Breast epithelium (tissue), 4 donors: ENCODE measurements at places on chromosomes 11 and 22. TPM values are rescaled to one million over a fixed set of nuclear protein-coding genes. Genes with fewer than 3 reads are reported as not detected.

DNA sequence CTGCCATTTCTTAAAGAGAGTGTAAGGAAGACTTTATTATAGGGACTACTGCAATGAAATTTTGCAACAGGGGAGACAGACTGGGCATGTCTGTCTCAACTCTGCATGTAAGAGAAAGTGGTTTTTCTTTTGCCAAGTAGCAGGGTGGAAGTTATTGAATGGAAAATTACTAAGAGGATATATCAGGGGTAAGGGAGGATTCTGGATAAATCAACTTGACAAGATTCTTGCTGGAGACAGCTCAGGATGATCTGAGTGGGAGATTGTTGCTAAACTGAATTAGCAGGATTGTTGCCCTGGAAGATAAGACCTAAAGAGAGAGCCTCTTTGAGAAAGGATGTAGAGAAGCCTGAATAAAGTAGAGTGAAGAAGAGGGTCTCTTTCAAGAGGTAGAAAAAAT is 145.8 kb downstream of the LUZP2 start:
- DNase-seq, result no peak

DNA sequence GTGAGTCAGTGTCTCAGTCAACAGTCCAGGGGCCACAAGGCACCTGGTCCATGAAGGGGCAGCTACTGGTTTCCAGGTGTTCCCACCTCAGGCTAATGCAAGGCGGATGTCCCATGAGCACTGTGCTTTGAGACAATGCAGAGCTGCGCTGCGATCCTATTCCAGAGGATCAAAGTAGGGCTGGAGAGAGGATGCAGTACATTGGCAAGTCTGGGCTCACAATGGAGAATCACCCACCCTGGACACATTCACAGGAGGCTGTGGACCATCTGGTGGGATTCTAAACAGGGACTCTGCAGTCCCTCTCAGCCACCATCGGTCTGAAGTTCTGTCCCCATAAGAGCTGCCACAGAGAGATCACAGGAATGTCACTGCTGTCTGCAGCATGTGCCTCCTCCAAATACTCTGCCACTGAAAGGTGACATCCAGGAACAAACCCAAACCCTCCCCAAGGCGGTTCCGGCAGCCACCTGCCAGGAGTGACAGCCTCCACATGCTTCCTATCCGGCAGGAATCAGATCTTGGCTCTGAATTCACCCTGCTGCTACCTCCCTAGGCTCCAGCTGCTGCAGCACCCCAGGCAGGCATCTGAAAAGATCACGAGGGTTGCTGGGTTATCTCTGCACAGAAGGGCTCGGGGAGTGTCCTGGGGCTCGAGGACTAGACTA is 45.3 kb upstream of the SERPIND1 start:
- DNase-seq, result no peak

GRCh38 chr11:113533425-113533698 is 58.2 kb upstream of the DRD2 start:
- no peak for DNase-seq

GRCh38 chr11:61542024-61542461 is 33.5 kb downstream of the LRRC10B start:
- DNase-seq, result no peak

DNA sequence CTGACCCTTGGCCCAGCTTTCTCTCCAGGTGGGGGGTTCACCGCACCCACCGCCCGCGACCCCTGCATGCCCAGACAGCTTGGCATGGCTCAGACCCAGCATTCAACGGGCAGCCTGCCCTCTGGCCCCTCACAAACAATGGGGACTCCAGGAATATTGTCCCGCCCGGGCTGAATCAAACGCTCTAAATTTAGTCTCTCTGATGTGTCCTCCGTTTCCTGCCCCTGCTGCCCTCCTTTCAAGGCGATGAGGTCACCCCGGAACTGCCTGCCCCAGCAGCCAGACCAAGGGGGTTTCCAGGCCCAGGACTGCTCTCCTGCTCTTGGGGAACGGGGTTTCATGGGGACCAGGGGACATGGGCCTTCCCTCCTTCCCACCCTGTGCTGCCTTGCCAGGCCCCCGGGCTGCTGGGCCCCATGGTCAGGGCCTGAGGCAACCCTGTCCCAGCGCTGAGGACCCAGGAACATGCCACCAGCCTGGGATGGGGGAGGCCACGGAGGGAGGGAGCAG is 10.1 kb upstream of the PDGFB start:
- DNase-seq, result no peak

DNA sequence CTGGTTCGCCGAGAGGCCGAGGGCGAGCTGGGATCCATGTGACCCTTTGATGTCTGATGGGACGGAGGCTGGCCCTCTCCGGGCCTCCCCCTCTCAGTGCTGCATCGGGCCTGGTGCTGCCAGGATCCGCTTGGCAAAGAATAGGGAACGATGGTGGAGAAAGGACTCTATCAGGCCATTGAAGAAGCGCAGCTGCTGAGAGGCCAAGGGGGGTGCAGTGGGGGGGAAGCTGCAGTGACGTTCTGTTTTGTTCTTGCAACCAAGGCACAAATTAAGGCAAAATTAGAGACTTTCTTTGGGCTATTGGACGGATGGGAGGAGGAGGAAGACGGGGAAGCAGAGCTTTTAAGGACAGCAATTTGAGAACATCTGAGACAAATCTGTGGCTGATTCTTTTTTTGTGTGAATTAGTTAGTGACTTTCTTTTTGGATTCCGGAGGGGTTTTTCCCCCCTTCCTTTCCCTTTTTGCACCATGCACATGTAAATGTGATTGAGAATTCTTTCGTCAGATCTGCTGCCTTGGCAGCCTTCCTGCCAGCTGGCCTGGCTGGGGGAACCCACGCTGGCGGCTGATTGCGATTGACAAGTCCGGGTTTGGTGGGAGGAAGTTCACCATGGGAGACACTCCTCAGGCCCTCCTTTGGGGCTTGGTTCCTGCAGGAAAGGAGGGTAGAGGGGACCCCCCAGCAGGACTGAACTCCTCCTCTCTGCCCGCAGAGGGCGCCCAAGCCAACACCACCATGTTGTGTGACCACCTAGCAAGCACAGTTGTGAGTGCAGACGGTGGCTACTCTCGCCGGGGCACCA is 214.6 kb downstream of the NTM start:
- no peak for DNase-seq

GRCh38 chr11:91394727-91395414 is 829.7 kb upstream of the FAT3 start:
- no peak for DNase-seq

GRCh38 chr11:124778281-124778680 is 16.2 kb upstream of the ESAM start:
- DNase-seq, result no peak

DNA sequence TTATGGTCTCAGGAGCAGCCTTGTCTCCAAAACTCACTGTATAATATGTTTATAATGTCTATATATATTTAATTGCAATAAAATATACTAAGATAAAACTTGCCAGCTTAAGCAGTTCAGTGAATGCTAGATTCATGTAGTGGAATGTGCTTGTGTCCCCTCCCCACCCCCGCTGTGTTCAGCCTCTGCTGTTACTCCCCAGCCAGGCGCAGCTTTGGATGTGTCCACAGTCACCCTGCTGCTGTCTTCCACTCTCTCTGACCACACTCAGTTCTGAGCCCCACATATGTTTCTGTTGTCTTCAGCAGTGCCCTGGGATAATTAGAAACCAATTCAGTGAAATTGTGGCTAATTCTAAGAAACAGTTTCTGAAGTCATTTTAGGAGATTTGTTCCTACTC is 52.2 kb downstream of the PPFIA1 start:
- DNase-seq, result no peak

GRCh38 chr11:32478277-32478731 is 43.0 kb upstream of the WT1 start:
- DNase-seq, result no peak

DNA sequence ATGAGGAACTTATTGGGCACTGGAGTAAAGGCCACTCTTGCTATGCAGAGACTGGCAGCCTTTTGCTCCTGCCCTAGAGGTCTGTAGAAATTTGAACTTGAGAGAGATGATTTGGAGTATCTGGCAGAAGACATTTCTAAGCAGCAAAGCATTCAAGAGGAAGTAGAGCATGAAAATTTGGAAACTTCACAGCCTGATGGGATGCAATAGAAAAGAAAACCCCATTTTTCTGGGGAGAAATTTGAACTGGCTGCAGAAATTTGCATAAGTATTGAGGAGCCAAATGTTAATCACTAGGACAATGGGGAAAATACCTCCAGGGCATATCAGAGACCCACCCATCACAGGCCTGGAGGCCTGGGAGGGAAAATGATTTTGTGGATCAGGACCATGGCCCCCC is 29.9 kb upstream of the CD44 start:
- no peak for DNase-seq

- DNase-seq, result no peak
Observed at GRCh38 chr11:85787809-85788760, 22.9 kb downstream of the SYTL2 start.

DNA sequence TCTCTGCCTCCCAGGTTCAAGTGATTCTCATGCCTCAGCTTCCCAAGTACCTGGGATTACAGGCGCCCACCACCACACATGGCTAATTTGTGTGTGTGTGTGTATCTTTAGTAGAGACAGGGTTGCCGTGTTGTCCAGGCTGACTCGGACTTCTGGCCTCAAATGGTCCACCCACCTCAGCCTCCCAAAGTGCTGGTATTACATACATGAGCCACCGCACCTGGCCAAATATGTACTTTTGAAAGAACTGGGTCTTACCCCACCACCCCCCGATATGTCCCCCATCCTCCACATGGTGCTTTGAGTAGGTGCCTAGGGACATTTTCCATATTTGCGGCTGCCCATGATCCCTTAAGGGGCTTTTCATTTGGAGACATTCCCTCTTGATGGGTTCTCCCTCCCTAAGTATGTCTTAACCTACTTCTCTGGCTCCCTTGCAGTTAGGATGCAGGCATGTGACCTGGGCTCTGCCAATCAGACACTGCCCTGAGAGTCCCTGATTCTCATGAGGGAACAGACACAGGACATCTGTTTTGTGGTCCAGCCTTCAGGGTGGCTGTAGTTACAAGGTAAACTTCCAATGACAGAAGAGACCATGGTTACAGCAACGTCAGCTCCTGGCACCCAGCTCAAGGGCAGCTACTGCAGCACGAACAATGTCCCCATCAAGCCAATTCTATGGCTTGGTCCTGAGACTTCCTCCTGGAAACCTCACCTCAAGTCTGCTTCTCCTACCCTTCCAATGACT is 48.4 kb downstream of the CHST1 start:
- no peak for DNase-seq

GRCh38 chr11:132898021-132898420 is 634.3 kb downstream of the OPCML start:
- DNase-seq, result no peak

DNA sequence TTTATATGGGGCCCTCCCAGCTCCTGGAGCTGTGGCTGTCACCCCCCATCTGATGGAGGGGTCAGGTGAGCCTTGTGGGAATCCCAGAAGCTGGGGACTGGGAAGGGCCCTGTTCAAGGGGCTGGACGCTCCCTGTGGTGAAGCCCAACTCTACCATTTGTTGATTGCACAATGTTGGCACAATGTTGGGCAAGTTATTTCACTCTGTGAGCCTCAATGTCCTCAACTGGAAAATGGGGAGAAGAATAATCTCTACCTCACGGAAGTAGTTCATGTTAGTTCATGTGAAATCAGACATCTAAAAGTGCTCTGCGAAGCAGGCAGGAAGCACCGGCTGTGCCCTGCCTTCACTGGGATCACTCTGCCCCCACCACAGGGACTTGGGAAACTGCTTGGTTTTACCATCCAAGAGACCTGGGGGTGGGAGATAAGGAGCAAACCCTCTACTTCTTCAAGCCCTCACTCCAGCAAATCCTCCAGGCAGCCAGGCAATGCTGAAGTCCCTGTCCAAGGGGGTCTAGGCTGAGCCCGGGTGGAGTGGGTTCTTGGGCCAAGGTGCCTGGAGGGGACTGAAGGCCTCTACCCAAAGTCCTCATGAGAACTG is 715 bp upstream of the PRR5 start:
- no peak for DNase-seq

- DNase-seq, result no peak
Observed at GRCh38 chr11:61297341-61297740, 2.2 kb upstream of the VWCE start.

DNA sequence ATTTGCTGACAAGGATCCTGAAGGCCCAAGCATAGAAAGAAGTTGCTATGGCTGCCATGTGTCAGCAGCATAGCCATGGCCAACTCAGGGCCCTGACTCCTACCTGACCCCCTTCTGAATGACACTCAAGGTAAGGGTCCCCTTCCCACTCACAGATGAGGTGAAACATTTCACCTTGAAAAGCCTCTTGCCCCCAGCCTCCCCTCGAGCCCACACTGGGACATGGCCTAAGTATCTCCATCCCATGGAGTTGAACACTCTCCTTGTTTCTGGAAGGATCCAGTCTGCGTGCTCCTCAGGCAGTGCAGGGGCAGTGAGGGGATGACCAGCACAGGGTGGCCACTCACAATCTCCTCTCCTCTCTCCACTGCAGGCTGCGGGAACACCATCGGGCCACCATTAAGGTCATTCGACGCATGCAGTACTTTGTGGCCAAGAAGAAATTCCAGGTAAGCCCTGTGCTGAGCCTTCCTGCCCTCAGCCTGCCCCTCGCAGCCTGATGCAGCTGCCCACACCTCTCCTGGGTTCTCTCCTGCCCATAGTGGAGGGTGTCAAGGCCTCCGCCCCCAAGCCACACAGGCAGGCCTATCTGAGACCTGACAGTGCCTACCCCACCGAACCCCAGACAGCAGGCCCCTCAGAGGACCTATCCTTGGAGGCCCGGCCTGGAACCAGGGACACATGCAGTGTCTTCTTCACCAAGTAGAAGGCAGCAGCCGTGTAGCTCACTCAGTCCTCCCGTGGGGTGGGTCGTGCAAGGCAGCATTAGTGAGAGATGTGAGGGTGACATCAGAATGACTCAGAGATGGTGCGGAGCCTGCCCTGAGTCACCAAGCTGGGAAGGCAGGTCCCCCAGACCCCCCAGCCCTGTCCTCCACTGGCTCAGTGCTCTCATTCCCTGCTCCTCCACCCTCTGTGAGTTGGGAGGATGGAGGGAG is 68.9 kb upstream of the KCNQ1OT1 start:
- peak; percentile 50 for DNase-seq

GRCh38 chr11:103067118-103067517 is 24.8 kb downstream of the DCUN1D5 start:
- no peak for DNase-seq

- DNase-seq, result no peak
Observed at GRCh38 chr22:48340727-48341709, 1486.7 kb downstream of the BRD1 start.

- no peak for DNase-seq
Observed at GRCh38 chr11:19349340-19350025, 108.7 kb upstream of the E2F8 start.

DNA sequence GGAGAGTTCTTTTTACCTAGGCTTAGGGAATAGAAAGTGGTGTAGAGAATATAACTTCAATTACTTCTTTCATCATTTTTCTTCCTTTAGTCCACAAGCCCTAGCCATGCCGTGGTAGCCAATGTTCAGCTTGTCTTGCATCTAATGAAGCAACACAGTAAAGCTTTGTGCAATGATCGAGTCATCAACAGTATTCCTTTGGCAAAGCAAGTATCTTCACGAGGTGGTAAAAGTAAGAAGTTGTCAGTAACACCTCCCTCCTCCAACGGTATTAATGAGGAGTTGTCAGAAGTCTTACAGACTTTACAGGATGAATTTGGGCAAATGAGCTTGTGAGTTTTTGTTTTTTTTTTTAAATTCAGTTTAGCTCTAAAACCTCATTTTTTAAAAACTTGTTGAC is 37.4 kb downstream of the CEP57 start:
- DNase-seq, result no peak

GRCh38 chr11:32255841-32256240 is 165.0 kb downstream of the RCN1 start:
- no peak for DNase-seq

The OR8K3 gene
- total RNA-seq, result not detected

The KCNJ5 gene
- total RNA-seq, result 8.8 TPM

The MS4A8 gene
- total RNA-seq, result not detected

The VSIG2 gene
- not detected for total RNA-seq

The MS4A15 gene
- total RNA-seq, result not detected

The FBLN1 gene
- 267 TPM for total RNA-seq

The OR6Q1 gene
- total RNA-seq, result not detected

The CLDN5 gene
- total RNA-seq, result 65.1 TPM

The HORMAD2 gene
- total RNA-seq, result not detected
